SK-MEL-5 (cell line): ENCODE measurements at places on chromosomes 5 and 9. TPM values are rescaled to one million over a fixed set of nuclear protein-coding genes. Genes with fewer than 3 reads are reported as not detected.
A peak's percentile ranks its signal among the peaks of the same experiment; 100 is the strongest.

DNA sequence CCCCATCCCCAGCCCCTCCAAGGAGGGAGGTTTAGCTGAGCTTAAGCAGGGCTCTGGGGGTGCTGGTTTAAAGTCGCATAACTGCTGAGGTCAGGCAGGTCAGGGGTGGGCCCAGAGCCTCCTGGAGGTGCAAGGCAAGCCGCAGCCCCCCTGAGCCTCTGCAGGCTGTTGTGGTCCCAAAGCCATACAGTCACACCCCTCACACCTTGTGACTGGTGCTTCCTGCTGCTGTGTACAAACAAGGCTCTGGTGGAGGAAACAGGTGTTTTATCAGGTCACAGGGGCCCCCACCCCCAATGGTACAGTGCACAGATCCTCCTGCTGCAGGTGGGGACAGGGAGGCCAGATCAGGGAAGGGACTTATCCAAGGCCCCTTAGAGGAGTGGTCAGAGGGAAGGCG, 8.0 kb downstream of the TCF7 start:
- DNase-seq: no peak

GRCh38 chr9:129323376-129323998, 145.4 kb upstream of the IER5L start:
- DNase-seq: no peak

GRCh38 chr5:82074950-82075349, 103.1 kb downstream of the ATG10 start:
- no peak for DNase-seq

- DNase-seq: no peak
These were observed 267.5 kb downstream of the GABRB2 start for GRCh38 chr5:161278739-161279660.

DNA sequence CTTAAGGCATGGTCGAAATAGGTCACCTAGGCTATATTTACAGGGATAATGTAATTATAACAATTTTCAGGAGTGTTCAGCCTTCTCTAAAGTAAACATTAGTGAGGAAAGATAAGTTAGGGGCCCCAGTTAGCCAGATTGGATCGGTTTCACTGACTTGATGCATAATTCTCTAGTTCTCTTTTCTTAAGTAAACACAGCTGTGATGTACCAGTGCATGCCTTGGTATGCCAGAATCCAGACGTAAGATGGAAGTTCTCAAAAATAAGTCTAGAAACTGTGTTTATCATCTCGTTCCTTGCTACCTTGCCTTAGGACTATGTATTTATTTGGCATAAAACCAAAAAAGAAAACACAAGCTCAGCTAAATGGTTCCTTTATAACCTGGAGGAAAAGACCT, 442.2 kb upstream of the CLINT1 start:
- no peak for DNase-seq

- no peak for DNase-seq
These were observed 44.8 kb upstream of the C9orf72 start for GRCh38 chr9:27618066-27618465.

DNA sequence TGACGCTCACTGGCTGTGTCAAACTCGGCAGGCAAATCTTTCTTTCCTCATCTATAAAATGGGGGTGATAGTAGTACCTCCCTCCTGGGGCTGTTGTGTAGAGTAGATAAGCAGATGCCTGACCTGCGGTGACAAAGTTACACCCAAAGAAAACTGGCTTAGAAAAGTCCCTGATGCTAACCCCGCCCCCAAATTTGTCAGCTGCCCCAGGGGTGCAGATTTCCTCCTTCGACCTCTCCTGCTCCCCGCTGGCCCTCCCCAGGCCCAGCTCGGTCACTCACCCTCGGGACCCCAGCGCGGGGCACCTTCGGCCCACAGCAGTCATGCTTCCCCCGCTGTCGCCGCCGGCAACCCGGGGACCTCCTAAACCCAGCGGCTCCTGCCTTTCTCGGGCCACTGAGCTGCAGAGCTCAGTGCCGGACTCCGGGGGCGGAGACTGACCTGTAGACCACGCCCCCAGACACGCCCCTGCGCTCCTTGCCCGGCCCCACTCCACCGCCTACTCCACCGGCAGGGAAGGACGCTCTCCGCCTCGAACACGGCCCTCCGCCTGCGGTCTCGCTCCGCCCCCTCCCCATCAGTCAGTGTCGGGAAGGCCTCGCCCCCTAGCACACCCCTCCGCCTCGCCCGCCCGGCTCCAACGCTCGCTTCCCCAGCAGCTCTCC, 7.4 kb downstream of the SH2D3C start:
- DNase-seq: peak; percentile 98

DNA sequence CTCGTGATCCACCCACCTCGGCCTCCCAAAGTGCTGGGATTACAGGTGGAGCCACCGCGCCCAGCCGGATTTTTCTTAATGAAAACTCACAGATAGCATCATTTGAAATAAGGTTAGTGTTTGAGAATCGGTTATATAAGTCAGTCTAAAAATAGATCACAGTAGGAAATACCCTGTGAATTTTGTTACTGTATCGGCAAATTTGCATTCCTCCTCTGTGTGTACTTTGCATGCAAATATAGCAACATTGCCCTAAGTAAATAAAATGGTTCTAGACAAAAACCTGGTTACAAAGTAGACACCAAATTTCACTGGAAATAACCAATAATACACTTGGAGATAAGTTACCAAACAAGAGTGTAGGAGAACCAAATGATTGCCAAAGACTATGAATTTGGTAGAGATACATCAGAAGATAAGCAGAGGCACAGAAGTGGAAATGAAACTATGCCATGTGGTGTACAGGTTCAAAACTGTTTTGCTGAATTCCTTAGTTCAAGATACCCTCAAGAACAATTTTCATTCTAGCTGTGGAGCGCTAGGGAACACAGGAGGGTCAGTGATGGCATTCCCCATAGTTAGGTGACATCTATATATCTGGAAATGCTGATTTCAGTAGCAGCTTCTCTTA, 58.1 kb downstream of the ICE1 start:
- DNase-seq: no peak

DNA sequence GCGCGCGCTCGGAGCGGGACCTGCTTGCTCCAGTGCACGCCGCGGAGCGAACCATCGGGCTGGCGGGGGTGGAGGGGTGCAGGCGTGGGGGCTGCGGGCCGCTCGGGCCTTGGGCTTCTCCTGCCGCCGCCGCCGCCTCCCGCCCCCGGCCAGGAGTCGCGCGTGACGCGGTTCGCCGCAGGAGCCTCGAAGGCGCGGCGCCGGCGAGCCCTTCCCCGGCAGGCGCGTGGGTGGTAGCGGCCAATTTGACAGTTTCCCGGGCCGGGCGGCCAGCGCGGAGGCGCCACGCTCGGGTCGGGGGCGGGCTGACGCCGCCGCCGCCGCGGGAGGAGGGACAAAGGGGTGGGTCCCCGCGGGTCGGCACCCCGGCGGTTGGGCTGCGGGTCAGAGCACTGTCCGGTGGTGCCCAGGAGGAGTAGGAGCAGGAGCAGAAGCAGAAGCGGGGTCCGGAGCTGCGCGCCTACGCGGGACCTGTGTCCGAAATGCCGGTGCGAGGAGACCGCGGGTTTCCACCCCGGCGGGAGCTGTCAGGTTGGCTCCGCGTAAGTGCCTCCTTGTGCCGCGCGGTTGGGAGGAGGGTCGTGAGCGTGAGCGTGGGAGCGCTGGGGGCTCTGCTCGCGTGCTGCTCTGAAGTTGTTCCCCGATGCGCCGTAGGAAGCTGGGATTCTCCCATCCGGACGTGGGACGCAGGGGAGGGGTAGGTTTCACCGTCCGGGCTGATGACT, at the start of gene TJP2:
TSS of gene TJP2 (plus strand) at position 387 of the 725 bp plus-strand sequence. CDS start at position 483, 96 bp downstream.
- peak; percentile 76 for DNase-seq

DNA sequence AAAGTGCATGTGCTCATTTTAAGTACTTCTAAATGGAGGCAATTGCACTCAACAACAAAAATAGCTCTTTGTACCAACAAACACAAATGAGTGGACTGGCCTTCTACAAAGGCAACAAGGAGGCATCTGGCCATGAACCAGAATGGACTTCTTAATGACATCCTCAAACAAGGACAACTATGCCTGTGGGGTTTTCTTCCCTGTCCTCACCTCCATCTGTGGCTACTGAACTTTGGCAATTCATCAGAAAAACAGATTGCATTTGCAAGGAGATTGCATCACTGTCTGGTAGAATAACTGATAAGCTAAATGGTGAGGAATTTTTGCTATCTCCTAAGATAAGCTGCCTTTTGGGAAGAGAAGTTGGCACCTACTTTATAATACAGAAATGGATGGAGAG, 447.3 kb upstream of the CCNG1 start:
- DNase-seq: no peak

DNA sequence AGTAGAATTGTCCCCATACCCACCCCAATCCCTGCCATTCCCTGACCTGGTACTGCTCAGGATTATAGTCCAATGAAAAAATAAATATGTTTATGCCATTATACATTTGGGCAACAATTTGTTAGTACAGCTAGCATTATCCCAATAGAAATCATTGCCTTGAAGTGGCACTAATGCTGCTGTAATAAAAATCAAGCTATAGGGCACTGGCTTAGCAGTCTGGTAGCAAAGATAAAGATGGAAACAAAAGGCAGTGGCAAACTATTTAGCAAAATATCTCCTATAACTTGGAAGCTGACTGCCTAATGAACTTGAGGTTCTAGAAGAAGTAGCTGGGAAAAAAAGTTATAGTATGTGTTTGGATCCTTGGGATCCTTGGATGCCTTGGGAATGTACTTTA, 2.2 kb upstream of the TOPORS start:
- no peak for DNase-seq

Gene PCDHB12
- 0.24 and 0.42 TPM in 2 replicates for total RNA-seq

Gene ROR2
- total RNA-seq: 0.11 and 0.27 TPM in 2 replicates

Gene FGF10
- total RNA-seq: not detected in 2 replicates

Gene GARIN3
- not detected in 2 replicates for total RNA-seq

Gene TEX48
- total RNA-seq: not detected in 2 replicates

Gene INSYN2B
- total RNA-seq: not detected in 2 replicates

Gene PIP5KL1
- 0.32 TPM in 1 of 2 replicates, not detected in the other for total RNA-seq

Gene TAF11L4
- total RNA-seq: not detected in 2 replicates
